ENCODE measurements at places on chromosomes 1 and 21.

- DNase-seq, result peak; percentile 7
Observed at GRCh38 chr1:24393892-24394291, 19.7 kb downstream of the STPG1 start.

GRCh38 chr1:80375662-80376061, 1369.1 kb upstream of the ADGRL4 start:
- no peak for DNase-seq

- DNase-seq, result no peak
Observed at GRCh38 chr1:94929351-94930217, 2.7 kb upstream of the CNN3 start.

GRCh38 chr1:15141935-15142539, 11.5 kb upstream of the TMEM51 start:
- no peak for DNase-seq

DNA sequence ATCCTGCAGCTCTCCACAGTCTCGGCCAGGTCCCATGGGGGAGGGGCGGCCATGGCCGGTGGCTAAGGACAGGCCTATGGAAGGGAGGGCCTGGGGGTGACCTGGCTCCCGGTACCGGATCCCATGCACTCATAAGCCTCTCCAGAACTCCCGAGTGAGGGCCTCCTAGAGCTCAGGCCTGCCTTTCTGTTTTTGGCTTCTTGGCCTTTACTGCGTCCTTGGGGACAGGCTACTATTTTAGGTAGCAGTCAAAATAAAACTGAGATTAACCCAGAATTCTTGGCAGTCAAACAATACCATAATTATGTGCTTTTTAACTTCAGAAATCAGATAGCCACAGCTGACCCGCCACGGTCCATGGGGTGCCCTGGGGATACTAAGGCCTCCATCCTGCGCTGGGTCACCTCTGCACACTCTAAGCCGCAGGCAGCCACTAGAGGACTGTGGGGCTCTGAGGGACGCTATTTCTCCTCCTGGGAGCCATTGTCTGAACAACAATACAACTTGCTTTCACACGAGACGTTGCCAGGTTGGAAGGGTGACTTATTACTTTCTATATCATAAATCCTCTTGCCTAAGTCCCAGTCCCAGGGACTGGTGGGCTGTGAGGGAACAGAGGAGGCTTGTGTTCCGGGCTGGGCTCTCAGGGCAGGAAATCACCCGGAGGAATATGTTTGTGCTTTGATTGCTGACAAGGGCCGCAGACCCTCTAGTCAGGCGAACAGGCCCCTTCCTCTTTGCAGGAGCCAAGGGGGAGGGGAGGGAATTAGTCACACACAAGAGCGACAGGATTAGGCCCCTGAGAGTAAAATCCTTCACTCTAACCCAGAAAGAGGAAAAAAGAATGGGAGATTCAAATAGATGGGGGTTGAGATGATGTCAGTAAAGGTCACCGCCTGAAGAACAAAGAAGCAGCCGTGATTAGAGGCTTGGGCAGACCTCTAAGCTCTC, 40.7 kb upstream of the BCAR3 start:
- DNase-seq, result no peak

GRCh38 chr1:1361233-1361981, 3.1 kb upstream of the MXRA8 start:
- no peak for DNase-seq

- no peak for DNase-seq
Observed at GRCh38 chr1:44531785-44532566, 126.9 kb downstream of the RNF220 start.

DNA sequence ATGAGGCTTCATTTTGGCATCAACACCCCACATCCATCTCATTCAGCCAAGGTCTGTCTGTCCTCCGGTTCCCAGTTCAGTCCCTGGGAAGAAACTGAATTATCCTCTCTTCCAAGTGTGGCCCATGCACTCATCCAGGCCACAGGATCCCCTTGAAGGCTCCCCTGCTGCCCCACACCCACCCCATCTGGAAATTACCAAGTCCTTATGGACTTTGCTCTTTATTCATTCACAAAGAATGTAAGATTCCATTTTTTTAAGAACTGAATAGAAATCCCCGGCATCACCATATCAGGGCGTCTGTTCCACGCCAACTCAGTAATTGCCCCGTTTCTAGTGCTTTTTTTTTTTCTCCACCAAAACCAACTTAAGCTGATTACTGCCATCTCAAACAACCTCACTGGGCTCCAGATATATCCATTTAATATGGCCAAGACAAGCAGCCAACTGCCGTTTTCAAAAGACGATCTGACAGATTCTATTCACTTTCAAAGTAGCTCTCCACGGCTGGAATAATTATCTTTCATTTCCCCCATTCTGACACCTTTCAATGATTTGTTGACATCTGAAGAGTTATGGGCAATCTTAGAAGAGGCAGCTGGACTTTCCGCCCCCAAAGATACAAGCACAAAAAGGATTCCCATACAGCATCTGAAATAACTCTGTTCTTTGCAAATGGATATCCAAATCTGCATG, 55.9 kb downstream of the OLIG1 start:
- DNase-seq, result no peak

GRCh38 chr1:110125810-110126209, 13.6 kb downstream of the UBL4B start:
- DNase-seq, result no peak

DNA sequence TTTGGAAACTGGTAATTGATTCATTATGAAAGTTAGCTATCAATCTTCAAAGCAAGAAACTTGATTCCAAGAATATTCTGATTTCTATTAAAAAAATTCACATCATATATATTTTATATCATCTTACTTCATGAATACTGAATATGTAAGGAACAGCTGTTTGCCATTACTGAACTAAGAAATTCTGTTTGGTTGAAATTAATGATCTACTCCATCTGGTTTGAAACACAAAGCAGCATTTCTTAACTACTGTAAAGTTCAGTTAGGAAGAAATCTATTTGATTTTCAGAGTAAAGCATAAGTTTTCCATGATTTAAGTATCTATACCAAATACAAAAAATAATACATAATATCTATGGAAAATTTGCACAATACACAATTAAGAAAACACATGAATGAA, 66.0 kb upstream of the SCYL3 start:
- DNase-seq, result no peak

DNA sequence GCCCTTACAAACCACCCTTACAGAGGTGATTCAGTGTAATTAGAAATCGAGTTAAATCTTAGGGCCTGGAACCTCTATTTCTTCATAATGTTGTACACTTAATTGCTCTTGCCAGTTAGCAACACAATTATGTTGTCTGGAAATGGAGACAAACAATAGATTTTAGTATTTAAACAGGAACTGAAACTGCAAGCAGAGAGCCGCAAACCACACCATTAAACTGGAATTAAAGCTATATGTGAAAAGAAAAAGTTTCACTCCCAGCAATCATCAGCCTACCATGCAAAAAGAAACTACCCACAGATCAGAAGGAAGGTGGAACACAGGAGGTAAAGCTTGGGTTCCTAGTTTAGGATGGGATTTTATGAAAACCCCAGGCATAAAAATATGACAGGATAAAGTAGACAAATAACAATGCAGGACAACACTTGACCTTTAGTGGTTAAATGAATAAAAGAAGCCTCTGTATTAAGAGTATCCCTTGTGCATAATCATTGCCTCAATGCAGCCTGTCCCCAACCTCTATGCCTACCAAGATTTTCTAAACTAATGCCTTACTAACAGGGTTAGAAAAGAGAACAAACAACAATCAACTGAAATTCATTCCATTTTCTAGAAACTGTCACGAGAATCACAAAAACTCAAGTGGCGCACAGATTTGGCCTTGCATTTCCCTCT, 304.3 kb upstream of the ESRRG start:
- no peak for DNase-seq

- no peak for DNase-seq
Observed at GRCh38 chr1:40884055-40884795, 22.1 kb upstream of the CITED4 start.

- peak; percentile 98 for DNase-seq
Observed at GRCh38 chr1:206469933-206470691, at the start of gene IKBKE. Gene IKBKE (plus strand): TSS chr1:206470476. CDS start chr1:206473228, 2,752 bp downstream.

DNA sequence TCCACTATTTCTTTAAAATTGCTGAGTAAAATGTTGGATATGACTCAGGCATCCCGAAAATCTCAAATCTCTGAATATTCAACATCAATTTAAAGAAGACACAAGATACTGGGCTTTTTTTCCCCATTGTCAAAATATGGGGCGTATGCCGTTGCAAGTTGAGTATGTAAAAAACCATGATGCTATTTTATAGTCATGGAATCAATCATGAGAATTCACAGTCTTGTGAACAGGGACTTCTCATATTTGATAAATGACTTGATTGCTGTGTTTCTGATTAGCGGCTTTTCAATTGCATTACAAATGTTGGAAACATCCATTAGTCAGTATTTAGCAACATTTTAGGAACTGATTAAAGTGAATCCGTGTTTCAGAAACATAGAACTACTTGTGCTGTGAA, 45.3 kb downstream of the SETD4 start:
- DNase-seq, result no peak

- no peak for DNase-seq
Observed at GRCh38 chr1:178151831-178152230, 57.9 kb downstream of the RASAL2 start.

DNA sequence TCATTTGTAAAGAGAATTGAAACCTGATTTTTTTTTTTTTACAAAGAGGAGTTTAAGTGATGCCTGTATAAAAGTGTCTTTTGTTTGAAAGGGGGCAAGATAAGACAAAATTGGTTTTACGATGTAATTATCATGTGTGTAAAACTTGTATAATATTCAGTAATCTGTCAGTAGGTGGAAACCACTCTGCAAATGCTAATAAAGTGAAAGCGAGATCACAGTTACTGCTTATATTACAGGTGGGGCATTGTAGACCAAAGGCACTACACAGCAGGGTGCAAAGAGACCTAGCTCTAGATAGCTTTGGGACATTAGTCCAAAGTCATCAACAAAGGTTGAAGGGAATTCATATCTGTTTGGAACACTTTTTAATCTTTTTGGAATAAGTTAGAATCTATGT, 174.2 kb downstream of the LHX8 start:
- DNase-seq, result no peak

- no peak for DNase-seq
Observed at GRCh38 chr1:6353955-6354658, 39.5 kb downstream of the ACOT7 start.

GRCh38 chr1:201359031-201359872, 18.2 kb downstream of the TNNT2 start:
- DNase-seq, result no peak

GRCh38 chr1:64546013-64546412, 76.1 kb downstream of the CACHD1 start:
- DNase-seq, result no peak

GRCh38 chr21:36510911-36511310, 31.0 kb upstream of the CLDN14 start:
- DNase-seq, result no peak

DNA sequence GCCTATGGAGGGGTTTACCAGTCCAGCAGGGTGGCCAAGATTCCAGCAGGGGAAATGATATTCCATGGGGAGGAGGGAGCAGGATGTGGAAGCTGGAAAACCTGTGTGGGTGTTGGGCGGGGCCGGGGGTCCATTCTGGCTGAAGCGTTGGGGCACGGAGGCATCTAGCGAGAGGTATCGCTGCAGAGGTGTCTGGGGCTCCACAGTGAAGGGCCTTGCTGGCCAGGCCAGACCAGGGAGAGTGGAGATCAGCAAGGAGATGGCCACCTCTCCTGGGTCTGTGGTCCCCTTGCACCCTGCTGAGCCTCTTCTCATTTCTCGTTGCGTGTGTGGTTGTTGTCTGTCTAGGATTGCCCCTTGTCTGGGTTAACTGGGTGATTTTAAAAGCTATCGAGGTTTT, 6.2 kb downstream of the COQ8A start:
- no peak for DNase-seq

- no peak for DNase-seq
Observed at GRCh38 chr1:85300140-85300539, 23.7 kb upstream of the BCL10 start.

GRCh38 chr1:15941899-15942660, 33.8 kb downstream of the ZBTB17 start:
- no peak for DNase-seq

DNA sequence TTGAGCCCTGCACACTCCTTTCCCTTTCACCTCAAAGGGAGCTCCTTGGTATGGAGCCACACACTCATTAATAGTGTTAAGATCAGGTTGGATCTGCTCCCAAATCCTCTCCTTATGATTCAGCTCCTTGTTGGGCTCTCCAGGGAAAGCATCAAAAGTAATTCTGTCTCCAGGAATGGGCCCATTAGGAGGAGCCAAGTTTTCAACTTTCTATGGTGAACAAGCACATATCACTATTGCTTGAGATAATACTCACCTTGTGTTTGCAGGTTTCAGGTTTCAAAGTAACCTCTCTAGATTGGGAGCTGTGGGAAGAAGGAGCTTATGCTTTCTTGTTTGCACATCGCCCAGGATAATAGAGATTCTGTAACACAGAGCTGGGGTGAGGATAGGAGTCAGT, 164.8 kb downstream of the TNFSF18 start:
- no peak for DNase-seq

GRCh38 chr1:12448746-12449177, 169.2 kb downstream of the DHRS3 start:
- DNase-seq, result no peak

GRCh38 chr1:22077728-22078127, 25.2 kb downstream of the CDC42 start:
- no peak for DNase-seq

DNA sequence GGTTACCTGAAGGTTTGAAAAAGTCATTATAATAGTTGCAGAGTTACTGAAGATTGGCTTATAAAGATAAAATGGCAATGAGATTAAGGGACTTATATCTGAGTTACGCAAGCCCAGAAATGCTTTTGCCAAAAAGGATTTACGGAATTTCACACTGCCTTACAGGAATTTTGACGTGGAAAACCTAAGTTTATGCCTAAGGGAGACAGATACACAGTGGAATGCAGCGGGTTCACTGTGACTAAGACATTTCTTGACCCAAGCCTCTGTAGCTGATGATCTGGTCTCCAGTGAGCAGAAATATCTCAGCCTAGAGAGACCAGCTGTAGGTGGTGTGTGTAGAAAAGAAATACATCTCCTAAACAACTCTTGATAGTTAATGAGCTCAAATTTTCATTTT, 10.1 kb upstream of the EXO1 start:
- no peak for DNase-seq

GRCh38 chr1:203491664-203492063, 2.3 kb upstream of the OPTC start:
- DNase-seq, result no peak

DNA sequence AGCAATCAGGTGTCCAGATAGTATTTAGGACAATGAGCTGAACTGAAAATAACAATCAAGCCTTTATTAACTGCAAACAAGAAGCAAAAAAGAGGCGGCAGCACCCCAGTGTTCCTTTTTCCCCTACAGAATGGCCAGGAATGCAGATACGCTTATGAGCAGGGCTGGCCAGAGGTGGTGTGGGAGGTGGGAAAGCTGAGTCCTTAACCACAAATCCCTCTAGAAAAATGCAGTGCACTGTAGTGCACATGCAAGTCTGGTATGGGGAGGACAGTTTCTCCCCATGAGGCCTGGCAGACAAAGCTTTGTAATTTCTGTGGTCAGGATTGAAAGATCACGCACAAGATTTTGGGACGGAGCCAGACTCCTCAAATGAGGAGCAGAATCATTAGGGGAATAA, 10.7 kb upstream of the IFNAR1 start:
- no peak for DNase-seq

GRCh38 chr1:30417001-30417700, 306.2 kb downstream of the MATN1 start:
- DNase-seq, result no peak

Measured in Kasumi-1 (cell line).